ENCODE measurements at places on chromosomes 11 and 22.

- DNase-seq: no peak
These were observed 81.5 kb upstream of the HORMAD2 start for GRCh38 chr22:29998627-29999384.

- DNase-seq: no peak
These were observed 22.0 kb upstream of the ACER3 start for GRCh38 chr11:76838678-76839068.

DNA sequence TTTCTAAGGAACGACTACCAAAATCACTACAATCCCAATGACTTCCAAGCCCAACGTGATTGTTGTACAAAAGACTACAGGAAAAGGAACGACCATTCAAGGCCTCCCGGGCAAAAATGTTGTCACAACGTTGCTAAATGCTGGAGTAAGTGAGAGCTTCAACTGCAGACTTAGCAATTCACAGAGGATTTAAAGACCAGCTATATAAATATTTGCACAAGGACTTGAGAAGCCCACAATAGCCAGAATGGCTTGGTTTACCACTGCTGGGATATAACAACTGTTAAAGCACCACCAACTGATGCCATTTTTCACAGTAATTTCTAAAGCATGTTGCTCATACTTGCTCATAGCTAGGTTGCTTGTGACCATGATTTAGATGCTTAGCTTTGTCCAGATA lies 78.3 kb downstream of the EMSY start:
- no peak for DNase-seq

GRCh38 chr11:120219938-120220746 lies 9.3 kb downstream of the OAF start:
- no peak for DNase-seq

GRCh38 chr22:27100789-27101188 lies 443.4 kb downstream of the MIAT start:
- DNase-seq: no peak

GRCh38 chr11:12159351-12160099 lies 49.1 kb downstream of the MICAL2 start:
- peak; percentile 61 for DNase-seq

- no peak for DNase-seq
These were observed 45.6 kb upstream of the RRM1 start for GRCh38 chr11:4049006-4049405.

DNA sequence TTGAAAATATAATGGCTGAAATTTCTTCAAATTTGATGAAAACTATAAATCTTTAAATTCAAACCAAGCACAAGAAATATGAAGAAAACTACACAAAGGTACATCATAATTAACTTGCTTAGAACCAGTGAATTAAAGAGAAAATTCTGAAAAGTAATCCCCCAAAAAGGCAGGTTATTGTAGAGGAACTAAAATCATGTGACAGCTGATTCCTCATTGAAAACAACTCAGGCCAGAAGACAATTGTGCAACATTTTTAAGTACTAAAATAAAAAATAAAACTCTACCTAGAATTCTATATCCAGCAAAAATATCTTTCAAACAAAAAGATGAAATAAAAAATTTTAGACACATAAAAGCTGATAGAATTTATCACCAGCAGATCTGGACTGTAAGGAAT lies 90.3 kb downstream of the SOX6 start:
- no peak for DNase-seq

GRCh38 chr11:93468290-93468689 lies 74.9 kb downstream of the SMCO4 start:
- no peak for DNase-seq

GRCh38 chr11:64650923-64651523 lies 60.0 kb downstream of the SLC22A12 start:
- peak; percentile 20 for DNase-seq

DNA sequence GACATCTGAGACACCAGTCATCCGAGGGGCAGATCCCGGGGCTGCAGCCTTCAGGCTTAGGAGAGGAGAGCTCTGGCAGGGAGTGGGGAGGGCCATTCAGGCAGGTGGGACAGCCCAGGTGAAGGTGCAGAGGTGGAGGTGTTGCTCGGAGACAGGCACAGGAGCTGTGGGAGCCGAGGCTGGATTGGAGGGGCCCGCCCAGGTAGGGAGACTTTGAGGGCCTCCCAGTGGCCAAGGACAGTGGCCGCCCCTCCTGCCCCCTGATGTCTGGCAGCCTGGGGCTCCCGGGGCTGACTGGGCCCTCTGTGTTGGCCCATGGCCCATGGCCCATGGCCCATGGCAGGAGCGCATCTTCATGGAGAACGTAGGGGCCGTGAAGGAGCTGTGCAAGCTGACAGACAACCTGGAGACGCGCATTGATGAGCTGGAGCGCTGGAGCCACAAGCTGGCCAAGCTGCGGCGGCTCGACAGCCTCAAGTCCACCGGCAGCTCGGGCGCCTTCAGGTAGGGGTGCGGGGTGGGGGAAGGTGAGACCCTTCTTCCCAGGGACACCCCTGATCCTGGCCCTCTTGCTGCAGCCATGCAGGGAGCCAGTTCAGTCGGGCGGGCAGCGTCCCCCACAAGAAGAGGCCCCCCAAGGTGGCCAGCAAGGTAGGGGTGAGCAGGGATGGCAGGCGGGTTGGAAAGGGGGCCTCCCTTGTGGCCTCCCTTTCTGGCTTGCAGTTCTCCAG lies 13.3 kb downstream of the TMEM258 start:
- DNase-seq: no peak

DNA sequence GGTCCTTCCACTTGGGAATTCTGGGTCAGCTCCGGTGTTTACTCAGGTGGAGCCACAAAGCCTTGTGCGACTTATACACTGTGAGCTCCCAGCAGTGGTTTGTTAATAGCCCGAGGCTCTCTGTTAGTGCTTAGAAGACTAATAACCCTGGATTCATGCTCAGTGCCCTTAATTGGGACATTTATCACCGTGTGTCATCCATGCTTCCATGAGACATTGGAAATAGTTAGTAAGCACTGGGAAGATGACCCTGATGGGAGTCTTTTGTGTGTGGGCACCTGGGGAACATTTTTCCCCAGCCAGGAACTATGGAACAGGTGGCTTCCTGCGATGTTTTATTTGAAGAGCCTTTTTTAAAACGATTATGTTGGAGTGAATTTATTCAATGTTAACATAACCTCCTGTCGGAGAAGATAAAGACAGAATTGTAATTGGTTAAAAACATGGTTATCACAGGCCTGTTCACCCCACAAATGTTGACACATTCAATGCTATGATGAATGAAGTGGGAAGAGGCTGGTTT lies 188.9 kb downstream of the MYO18B start:
- DNase-seq: no peak

- peak; percentile 57 for DNase-seq
These were observed 4.5 kb upstream of the NOL12 start for GRCh38 chr22:37681556-37682049.

DNA sequence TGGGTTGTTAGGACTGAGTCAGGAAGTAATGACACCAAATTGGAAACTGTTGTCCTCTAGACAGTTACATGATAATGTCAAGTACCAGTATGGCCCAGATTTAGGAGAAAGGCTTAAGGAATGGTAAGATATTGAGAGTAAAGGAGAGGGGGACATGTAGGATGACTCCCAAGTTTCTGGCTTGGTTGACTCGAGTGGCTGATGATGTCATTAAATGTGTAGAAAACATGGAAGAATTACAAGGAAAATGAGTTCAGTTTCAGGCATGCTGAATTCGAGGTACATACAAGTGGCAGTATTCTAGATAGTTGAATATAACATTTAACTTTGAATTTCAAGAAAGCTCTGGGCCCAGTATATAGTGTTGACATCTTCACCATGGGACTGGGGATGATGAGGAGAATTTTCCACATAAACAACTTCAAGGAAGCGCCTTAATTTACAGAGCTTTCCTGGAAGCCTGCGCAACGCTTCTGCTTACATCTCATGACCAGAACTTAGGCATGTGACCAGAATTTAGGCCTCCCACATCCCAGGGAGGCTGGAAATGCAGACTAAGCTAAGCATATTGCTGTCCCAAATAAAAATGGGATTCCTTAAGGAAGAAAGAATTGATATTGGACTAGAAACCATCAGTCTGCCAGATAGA lies 3.8 kb downstream of the CFAP300 start:
- no peak for DNase-seq

DNA sequence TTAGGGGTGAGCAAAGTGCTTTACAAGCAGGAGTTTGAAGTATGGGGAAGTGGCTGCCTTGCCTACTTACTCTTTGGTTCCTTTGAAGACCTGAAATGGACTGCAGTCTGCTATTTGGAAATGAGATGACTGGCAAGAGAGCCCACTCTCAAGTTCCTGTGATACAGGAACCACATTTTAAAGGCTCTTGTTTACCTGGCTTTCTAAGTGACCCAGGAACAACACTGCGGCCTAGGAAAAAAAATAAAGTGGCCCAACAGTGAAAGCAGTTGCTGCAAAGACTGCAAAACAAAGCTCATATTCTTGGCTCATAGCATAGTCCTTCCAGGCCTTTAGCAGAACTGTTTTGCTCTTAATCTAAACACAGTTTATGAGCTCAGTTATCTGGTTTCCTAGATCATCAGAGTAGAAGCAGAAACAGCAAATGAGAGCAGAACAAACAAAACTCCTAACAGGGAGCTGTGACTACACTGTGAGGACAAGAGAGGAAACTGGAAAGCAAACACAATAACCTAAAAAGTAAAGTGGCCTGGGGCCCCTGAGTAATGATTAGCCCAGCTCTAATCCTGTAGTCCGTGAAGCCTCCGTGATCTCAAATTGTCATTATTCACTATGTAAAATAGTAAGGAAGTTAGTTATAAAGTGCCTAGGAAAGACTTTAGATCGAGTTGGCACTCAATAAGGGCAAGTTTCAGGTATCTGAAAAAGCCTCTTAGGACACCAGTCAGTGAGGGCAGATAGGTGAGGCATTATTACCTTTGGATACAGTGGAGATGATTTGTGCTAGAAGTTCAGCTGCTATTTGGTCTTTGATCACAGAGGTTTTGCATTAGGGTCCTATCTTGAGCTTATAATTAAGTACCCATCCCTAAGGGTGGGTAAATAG lies 11.5 kb downstream of the CCDC117 start:
- no peak for DNase-seq

- no peak for DNase-seq
These were observed 1025.1 kb downstream of the BRD1 start for GRCh38 chr22:48802576-48802975.

DNA sequence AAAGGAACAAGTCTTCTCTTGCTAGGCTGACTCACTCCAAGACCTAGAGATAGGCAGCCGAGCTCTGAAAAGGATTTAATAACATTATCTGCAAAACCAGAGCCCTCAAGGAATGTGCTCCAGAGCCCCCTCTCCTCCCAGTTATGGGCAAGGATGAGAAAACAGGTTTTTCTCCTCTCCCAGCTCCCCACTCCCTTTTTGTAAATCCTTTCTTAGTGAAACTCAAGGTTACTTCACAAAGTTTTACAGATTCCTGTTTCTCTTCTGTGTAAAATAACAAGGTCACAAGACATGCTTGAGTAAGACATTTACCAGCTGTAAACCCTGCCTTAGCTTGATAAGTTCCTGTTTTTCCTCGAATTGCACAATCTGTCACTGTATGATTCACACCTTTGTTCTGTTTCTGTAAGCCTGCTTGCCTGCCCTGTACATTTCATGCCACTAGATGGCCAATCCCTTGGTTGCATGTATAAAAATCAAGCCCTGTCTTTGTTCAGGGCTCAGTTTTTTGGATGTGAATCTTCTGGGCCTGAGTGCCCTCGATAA lies 489.4 kb downstream of the KCNA4 start:
- no peak for DNase-seq

- DNase-seq: peak; percentile 48
These were observed 222.0 kb downstream of the DBX1 start for GRCh38 chr11:19938169-19938856.

DNA sequence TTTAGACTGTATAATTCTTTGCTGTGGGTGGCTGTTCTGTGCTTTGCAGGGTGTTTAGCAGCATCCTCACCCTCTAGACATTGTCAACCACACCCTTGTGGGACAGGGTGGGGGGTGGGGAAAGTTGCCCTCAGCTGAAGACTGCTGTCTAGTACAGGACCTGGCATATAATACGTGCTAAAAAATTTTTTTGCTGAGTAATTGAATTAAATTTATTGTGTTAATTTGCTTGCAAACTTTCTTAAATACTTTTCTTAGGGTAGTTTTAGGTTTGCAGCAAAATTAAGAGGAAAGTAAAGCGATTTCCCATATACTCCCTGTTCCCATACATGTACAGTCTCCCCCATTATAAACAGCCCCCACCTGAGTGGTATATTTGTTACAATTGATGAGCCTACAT lies 268.5 kb downstream of the SOX6 start:
- DNase-seq: no peak

DNA sequence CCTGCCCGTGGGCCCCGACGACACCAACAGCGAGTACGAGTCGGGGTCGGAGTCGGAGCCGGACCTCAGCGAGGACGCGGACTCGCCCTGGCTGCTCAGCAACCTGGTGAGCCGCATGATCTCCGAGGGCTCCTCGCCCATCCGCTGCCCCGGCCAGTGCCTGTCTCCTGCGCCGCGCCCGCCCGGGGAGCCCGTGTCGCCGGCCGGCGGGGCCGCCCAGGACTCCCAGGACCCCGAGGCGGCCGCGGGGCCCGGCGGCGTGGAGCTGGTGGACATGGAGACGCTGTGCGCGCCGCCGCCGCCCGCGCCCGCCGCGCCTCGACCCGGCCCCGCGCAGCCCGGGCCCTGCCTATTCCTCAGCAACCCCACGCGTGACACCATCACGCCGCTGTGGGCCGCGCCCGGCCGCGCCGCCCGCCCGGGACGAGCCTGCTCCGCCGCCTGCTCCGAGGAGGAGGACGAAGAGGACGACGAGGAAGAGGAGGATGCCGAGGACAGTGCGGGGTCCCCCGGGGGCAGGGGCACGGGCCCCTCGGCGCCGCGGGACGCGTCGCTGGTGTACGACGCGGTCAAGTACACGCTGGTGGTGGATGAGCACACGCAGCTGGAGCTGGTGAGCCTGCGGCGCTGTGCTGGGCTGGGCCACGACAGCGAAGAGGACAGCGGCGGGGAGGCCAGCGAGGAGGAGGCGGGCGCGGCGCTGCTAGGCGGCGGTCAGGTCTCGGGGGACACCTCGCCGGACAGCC lies 3.8 kb downstream of the MAPK8IP2 start:
- no peak for DNase-seq

DNA sequence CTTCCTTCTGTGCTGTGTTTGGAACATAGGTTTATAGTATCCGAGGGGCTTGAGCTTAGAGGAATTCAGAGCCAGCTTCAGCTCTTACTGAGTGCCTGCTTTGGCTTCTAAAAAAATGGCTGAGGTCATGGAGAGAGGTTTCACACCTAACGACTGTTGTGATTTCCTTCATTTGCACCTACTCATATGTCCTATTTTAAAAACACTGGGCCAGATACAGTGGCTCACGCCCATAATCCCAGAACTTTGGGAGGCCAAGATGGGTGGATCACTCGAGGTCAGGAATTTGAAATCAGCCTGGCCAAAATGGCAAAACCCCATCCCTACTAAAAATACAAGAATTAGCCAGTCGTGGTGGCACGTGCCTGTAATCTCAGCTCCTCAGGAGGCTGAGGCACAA lies 38.3 kb upstream of the SYT13 start:
- DNase-seq: no peak

Measured in midbrain (tissue), 1 donor.